ENCODE measurements at places on chromosomes 6 and 20.
A peak's percentile ranks its signal among the peaks of the same experiment; 100 is the strongest.

DNA sequence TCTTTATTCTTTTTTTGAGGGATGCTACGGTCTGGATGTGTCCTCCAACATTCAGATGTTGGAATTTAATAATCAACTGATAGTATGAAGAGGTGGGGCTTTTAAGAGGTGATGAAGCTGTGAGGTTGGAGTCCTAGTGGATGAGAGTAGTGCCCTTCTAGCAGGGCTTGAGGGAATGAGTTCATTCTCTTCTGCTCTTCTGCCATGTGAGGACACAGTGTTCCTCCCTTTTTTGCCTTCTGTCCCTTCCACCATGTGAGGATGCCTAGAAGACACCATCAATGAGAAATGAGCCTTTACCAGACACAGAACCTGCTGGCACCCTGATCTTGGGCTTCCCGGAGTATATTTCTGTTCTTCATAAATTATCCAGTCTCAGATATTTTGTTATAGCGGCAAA is 82.1 kb upstream of the MLIP start:
- DNase-seq, result no peak

- DNase-seq, result peak; percentile 87
Observed at GRCh38 chr6:161439093-161439492, 165.2 kb upstream of the AGPAT4 start.

- DNase-seq, result no peak
Observed at GRCh38 chr20:36775826-36776225, 2.3 kb upstream of the DSN1 start.

- DNase-seq, result no peak
Observed at GRCh38 chr20:8808202-8808535, 260.7 kb upstream of the PLCB4 start.

DNA sequence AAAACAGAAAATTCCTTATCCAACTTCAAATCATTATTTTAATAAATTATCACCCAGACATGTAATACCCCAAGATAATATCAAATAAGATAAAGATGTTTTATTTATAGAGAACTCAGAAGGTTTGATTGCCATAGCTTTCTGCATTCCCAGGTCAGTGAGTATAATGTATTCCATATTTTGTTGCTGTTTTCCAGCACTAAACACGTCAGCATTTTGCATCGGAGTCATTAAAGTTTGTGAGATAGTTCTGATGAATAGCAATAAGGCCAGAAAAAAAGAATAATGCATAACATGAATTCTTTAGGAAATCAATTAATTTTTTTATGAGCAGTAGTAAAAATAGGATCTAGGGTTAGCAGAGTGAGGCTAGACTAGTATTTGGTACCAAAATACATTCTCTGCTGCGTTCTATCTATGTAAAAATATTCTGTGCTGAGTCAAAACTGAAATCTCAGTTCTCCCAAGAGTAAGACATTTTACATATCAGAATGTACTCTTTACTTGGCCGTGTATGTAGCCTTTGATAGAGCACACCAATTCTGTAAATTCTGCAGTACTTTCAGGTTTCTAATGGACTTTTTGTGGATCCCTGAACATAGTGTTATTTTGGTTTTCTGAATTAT is 269.9 kb upstream of the AGPAT4 start:
- DNase-seq, result no peak

DNA sequence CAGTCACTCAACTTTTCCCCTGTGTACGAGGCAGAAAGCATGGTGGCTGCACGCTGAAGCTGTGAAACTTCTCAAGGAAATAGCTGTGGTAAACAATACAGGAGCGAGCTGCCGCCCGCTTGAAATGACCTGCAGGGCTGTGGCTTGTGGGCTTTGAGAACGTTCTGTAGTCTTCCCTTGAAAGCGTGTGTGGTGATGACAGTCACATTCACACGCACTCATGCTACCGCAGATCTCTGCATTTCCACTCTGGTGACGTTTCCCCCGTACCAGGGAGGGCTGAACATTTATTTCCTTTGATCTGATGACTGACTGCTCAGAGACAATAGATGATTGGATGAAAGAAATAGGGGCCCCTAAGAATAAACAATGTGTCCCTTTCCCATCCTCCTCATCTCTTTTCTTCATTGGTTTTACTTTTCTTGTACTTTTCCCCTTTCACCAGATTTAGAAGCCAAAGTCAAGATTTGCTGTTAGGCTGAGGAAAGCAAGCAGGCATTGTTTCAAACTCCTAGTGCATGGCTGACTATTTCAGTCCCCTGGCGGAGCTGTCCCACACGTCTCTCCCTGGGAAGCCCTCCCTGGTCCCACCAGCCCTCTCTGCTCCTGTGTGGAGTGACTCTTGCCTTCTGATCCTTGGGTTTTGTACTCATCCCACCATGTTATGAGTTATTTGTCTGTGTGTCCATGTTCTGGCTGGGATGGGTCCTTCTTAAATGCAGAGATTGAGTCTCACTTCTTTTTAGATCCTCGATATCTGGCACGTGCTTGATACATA is 3.9 kb downstream of the SYTL3 start:
- DNase-seq, result no peak

DNA sequence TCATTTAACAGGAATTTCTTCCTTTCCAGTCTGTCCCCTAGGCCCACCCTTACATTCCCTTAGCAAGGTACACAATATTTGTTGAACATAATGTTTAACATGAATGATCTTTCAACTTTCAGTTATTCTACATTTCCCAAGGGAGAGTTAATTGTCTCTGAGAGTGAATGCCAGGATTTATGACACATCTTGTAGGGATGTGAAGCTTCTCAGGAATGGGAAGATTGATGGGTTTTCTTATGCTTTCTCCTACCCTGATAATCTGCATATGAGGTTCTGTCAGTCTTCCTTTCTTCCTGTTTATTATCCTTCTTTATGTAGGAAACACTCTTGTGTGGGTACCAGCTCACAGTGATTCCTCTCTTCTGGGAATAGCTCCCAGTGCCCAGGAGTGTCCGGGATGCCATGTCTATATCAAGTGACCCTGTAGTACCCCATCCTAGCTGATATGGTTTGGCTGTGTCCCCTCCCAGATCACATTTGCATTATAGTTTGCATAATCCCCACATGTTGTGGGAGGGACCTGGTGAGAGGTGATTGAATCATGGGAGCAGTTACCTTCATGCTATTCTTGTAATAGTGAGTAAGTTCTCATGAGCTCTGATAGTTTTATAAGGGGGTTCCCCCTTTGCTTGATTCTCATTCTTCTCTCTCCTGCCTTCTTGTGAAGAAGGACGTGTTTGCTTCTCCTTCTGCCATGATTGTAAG is 7.1 kb upstream of the FYN start:
- peak; percentile 31 for DNase-seq

GRCh38 chr6:141026504-141026903 is 1106.2 kb upstream of the GJE1 start:
- no peak for DNase-seq

- DNase-seq, result no peak
Observed at GRCh38 chr6:163922562-163922961, 508.0 kb downstream of the QKI start.

DNA sequence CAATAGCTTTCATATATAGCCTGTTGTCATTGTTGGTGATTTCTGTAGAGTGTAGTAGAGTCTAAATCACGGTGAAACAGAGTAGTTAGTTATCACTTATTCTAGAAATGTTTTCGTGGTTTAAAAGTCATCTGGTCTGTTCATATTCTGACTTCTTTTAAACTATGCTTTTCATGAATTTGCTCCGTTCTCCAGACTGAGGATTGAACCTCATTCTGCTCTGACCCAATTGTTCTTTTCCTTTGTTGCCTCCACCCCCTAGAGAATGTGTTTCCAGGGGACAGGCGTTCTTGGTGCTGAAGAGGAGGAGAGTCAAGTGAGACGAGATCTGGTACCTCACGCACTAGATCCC is 748 bp upstream of the ZNF292 start:
- DNase-seq, result no peak

DNA sequence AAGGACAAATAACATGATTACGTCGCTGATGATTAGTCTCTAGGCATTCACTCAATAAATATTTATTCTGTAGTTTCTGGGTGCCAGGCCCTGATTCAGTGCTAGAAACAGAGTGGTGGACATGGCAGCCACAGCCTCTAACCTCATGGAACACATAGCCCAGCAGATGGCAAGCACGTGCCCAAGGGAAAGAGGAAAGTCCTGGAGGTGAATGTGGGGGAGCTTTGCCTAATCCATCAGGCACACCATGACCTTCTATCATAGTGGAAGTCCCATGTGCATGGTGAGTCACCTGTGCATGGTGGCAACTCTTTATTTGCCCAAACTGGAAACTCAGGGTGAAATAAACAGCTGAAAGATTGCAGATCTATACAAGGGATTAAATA is 143.0 kb upstream of the TNFAIP3 start:
- no peak for DNase-seq

GRCh38 chr6:139265512-139266190 is 26.1 kb downstream of the TXLNB start:
- no peak for DNase-seq

DNA sequence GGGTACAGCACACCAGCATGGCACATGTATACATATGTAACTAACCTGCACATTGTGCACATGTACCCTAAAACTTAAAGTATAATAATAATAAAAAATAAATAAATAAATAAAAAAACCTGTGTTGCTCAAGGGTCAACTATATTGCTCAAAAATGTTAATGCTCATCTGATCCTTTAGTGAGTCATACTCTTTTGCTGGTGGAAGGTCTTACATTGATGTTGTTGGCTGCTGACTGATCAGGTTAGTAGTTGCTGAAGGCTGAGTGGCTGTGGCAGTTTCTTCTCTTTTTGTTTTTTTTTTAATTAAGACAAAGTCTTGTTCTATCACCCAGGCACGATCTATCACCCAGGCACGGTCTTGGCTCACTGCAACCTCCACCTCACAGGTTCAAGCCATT is 29.6 kb upstream of the SMIM26 start:
- no peak for DNase-seq

DNA sequence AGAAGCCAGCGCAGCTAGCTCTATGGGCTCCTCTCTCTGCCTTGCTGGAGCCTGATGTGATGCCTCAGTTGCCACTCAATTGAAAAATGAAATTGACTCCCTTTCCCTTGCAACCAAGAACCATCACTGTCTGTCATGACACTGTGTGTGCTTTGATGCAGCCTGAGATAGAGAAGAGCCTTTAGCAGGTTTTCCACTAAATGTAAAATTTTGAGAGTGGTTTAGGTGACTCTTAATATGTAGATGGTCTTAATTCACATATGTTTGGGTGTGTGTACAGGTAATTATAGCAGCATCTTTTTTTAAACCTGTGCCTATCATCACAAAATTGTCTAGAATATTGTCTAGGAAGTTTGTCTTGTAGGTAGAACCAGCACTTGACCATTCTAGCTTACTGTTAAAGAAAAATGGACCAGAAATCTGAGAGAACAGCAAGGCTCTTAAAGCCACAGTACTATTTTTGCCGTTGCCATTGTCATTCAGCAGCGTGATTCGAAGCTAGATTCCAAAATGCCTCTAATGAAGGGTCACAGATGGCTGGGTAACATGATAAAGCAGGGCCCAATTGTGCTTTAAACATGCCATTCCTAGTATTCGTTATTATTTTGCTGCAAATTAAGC is 1.3 kb downstream of the ARFGEF3 start:
- no peak for DNase-seq

DNA sequence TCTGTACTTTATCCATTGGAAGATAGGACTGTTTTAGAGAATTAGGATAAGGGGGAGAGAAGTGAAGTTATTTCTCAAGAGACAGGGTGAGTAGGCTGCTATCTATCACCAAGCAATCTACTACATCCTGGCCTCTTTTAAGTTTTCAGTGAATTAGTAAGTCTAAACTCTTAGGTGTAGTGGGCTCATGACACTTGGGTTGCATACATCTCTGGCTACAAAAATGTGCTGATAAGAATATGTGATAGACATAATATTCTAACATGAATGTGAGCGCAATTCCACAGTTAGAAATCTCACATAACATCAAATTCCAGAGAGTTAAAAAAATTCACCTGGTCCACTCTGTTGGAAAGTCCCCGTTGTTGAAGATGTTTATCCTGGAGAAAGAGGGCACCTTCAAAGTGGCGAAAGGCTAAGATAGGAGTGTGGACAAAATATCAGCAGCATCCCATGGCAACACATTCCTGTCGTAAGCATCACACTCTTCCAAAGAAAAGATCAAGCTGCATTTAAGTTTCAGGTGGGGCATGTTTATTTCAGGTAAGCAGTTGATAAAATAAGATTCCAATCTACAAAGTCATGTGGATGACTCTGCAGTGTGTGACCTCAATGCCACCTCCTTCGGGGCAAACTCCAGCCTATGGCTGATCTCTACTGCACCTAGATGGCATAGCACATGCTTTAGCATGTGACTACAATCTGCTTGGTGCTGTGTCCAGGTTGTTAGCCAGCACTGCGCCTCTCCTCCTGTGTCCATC is 111.7 kb upstream of the NEDD9 start:
- DNase-seq, result no peak

- no peak for DNase-seq
Observed at GRCh38 chr6:39247667-39248194, 18.5 kb upstream of the KCNK5 start.

GRCh38 chr6:85134172-85134571 is 315.7 kb upstream of the NT5E start:
- no peak for DNase-seq

DNA sequence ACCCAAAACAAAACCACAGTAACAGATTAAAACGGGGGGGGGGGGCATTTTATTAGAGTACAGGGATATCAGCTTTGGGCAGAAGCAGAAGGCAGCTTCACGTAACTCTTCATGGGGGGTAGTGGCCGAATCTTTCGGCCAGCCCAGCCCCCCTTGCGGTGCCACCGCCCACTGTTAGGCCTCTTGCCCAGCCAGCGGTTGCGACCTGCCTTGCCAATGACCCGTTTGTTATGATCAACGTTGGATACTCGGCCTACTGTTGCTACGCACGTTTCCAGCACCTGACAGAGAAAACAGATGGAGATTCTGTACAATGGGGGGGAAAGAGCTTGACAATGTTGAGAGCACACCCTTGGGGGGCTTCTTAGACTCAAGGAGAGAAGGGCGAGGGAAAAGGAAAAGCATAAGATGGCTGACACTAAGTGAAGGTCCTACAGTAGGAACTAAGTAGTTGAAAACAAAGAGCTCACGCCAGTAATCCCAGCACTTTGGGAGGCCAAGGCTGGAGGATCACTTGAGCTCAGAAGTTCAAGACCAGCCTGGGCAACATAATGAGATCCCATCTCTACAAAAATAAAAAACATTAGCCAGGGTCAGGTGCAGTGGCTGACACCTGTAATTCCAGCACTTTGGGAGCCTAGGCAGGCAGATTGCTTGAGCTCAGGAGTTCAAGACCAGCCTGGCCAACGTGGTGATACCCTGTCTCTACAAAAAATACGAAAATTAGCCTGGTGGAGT is 724 bp upstream of the CUL7 start:
- DNase-seq, result no peak
